Cortex of kidney (tissue), 1 donor: ENCODE measurements at places on chromosomes 12 and 14.

- DNase-seq, result no peak
Observed at GRCh38 chr14:45359746-45360145, 106.7 kb upstream of the MIS18BP1 start.

GRCh38 chr14:70652871-70653270, 11.2 kb downstream of the TTC9 start:
- DNase-seq, result no peak

GRCh38 chr12:2654311-2654710, 140.5 kb upstream of the FKBP4 start:
- DNase-seq, result no peak

DNA sequence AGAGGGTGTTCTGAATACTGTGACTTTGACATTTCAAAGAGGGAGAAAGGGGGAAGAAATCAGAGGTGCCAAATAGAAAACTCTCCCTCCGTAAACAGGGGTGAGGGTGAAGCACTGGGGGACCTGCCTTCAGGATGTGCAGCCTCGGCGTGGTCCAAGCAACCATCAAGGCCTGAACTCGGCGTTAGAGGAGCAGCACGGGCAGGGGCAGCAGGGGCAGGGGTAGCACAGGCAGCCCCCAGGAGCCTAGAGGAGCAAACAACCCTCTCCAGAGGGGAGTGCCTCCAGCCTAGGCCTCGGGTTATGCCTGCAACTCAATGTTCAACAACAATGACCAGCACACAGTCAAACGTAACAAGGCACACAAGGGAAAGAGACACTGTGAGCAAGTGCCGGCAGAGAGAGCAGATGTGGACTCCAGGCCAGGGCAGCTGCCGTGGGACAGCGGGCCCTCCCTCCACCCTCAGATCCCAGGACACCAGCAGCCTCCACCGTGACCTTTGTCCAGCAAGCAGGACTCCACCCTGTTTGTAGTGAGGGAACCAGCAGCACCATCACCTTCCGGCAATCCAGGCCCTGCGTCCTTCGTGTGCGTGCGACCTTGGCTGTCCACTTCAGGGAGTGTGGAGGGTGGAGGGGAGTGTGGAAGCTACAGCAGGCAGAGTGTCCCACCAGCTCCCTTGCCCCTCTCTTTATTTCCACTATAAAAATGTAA, 18.0 kb downstream of the GALNT9 start:
- DNase-seq, result no peak

DNA sequence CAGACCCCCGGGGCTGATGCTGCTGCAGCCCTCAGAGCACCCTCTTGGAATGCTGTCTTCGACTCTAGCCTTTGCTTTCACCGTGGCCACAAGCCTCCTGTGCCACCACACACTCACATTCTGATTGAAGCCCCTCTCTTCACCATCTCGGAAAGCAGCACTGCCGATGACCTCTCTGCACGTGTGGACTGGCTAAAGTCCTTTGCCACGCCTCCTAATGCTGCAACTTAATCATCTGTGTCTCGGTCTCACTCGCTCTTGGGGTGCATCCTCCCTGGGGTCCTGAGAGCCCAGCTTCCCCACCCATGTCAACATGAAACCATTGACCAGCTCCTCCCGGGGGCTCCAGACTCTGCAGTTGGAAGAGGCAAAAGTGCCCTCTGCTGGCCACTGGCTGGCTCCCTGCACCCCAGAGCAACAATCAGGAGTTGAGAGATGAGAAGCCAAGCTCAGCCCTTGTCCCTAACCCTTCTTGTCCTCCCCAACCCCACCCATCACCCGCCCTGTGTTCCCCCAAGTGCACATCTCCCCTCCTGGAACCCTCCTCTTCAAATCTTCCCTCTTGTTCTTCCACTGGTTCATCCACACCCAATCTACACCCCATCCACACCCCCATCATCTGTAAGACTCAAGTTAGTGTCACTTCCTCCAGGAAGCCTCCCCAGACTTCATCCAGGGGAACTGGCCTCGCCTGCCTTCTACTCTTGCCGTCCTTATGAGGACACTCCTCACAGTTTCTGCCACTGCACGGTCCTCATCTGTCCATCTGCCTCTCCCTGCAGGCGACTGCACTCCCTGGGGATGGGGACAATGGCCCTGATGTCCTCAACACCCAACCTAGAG, 23.6 kb upstream of the FAM181A start:
- DNase-seq, result no peak

DNA sequence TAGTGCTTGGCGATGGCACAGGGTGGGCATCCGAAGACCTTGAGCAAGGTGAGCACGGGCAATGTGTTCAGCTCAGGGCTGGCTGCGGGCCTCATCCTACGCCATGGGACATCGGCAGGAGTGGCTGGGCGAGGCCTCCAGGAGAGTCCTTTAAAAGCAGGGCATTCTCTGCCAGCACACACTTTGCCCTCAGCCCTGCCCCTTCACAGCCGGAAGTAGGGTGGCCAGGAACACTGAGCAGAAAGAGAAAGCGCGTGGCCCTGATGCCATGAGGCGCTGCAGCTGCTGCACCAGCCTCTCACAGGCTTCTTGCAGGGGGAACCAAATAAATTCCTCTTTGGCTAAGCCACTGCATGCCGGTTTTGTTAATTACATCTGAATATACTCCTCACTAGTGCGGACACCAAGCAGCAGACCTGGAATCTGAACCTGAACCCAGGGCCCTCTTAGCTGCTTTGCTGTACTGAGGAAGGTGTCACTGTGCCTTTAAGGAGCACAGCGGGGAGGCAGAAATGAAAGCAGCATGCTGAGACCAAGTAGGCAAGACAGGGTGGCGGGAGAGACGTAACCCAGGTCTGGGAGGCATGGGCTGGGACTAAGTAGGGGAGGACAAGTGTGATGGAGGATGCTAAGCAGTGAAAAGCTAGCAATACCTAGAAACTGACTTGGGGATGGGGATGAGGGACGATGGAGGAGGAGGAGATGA, 155.2 kb downstream of the TTC7B start:
- no peak for DNase-seq

DNA sequence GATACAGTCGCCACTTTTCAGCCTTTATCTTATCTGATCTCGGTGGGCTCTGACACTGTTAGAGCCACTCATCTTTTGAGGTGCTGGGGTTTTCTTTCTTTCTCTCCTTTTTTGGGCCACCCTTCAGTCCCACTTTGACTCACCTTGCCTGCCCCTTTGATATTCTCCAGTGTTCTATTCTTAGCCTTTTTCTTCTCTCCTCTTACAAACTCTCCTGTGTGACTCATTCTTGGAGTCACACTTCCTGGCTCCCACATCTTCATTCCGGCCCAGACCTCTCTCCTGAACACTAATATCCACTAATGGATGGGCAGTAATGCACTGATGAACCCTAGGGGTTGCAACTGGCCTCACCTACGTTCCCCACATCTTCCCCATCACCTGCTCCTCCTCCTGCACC, 2.2 kb upstream of the DCD start:
- no peak for DNase-seq

DNA sequence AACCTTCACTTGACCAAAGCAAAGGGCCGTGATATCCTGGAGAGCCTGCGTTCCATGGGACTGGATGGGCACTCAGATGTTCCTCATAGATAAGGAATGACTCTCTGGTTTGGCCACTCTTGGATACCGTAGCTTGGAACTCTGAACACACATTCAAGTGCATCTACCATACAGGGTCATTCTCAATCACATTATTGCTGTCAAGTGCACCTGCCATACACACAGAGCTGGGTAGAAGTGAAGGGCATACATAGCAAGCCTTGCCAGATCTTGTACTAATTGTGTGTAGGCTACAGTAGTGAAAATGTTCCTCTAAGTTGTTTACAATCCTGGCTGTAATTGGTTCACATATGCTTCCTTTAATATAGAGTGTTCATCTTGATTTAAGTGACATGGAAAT, 58.3 kb downstream of the PELI2 start:
- no peak for DNase-seq

DNA sequence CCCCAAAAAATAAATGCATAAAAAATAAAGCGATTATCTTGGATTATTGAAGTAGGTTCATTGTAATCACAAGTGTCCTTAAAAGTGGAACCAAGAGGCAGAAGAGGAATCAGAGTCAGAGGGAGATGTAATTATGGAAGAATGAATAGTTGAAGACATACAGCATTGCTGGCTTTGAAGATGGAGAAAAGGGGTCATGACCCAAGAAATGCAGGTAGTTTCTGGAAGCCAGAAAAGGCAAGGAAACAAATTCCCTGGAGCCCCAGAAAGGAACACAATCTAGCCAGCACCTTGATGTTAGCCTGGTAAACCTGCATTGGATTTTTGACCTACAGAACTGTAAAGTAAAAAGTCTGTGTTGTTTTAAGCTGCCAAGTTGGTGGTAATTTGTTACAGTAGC, 57.5 kb upstream of the PTGR2 start:
- no peak for DNase-seq

- no peak for DNase-seq
Observed at GRCh38 chr12:45914090-45914489, 76.3 kb downstream of the SCAF11 start.

DNA sequence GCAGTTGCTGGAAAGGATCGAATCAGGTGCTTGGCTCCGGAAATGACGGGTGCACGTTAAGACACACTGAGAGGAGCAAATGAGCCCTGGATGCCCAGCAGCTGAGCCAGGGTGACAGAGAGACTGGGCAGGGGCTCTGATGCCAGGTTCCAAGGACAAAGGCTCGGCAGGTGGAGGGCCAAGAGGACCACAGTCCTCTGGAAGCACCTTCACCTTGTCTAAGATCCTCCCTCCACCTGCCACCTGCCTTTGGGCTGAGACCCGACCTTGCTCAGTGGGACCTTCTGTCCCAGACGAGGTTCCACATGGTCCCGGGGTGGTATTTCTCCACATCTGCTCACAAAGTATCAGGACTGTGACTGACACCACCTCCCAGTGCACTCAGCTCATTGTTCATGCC, 1.0 kb downstream of the ANO2 start:
- no peak for DNase-seq

GRCh38 chr14:68143341-68143841, 323.8 kb downstream of the RAD51B start:
- DNase-seq, result no peak

DNA sequence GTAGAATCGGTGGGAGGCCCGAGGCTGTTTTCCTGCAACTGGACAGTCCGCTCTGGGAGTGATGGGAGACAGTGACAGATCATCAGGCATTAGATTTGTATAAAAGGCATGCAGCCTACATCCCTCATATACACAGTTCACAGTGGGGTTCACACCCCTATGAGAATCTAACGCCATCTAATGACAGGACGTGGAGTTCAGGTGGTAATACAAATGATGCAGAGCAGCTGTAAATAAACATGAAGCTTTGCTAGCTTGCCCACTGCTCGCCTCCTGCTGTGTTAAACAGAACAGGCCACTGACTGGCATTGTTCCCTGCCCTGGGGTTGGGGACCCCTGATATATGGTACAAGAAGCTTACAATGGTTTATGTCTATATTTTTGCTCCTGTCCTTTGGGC, 179.0 kb downstream of the LRFN5 start:
- no peak for DNase-seq

DNA sequence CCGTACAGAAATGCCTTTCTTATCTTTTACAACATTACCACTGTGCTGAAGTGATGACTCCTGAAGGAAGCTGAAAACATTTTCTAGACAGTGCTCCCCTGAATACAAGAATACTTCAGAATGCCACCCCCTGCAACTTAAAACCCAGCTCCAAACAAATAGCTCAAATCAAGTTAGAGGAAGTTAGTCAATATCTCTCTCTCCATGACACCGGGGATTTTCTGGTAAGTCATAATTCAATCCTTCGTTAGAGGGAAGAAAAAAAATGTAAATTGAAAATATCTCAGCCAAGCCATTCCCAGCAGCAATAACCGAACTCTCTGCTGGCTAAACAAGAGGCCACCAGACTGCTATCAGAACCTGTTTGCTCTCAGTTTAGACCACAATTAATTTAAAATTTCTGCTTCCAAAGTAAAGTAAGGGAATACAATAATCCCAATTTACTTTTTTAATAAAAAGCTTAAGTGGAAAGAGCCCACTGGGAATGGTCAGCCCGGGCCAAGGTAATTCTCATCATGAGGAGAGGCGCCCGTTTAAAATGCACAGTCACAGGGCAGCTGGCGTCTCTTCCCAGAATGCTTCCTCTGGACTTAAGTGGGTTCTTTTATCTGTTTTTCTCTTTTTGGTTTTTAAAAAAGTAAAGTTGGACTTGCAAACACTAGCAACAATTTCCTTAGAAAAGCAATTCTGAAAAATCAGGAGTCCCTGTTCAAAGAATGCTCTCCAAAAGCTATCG, 710.1 kb upstream of the STXBP6 start:
- DNase-seq, result no peak

- no peak for DNase-seq
Observed at GRCh38 chr12:49651855-49652254, 28.5 kb downstream of the PRPF40B start.

GRCh38 chr14:23137813-23138535, 18.9 kb upstream of the CEBPE start:
- DNase-seq, result no peak

DNA sequence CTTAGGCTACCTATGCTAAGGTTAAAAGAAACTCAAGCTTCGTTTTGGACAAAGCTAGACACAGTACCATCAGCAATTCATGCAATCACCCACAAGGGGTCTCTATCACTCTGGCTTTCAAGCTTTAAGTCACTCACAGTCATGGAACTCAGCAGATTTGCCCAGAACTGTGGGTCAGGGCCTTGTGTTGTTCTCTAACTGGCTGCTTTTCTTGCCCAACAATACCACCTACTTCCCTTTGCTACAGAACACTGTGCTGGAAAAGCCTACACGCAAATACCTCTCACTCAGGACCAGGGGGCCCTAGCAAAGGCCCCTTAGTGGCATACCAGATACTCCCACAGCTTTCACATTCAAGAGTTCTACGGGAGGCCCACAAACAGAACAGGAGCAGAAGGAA, 9.1 kb downstream of the NEMP1 start:
- no peak for DNase-seq

GRCh38 chr14:58315606-58316005, 17.3 kb downstream of the ARID4A start:
- DNase-seq, result no peak

DNA sequence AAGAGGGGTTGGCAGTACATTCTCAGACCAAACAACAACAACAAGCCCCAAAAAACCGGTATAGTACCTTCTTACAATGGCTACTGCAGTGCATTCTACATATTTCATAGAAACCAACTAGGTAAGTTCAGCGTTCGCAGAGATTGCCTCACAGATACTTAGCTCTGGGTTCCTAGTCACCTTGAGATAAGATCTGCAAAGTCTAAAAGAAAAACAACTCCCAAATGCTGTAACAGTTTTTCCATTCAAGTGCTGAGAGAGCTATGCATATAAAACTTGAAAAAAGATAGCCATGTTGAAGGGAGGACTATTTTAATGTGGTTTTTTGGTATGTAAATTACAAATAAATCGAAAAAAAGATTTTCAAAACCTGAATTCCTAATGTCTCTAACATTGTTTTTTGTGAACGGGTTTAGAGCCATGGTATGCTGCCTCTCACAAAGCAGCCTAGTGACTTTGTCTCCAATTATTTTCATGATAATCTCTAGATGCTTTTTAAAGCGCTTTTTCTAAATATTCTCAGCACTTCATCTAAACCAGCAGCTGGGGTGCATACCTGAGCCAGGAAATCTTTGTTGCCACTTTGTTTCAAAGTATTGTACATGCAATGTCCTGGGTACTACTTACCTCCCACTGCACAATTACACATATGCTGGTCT, 56.6 kb upstream of the CRACR2A start:
- DNase-seq, result no peak

- no peak for DNase-seq
Observed at GRCh38 chr12:92118826-92119536, 26.7 kb downstream of the BTG1 start.

GRCh38 chr12:3552726-3553045, 61.7 kb downstream of the PRMT8 start:
- DNase-seq, result no peak
